Activated gamma-delta T cell treated with Interleukin-2 at 50 U/mL for 16 hours (primary cell): ENCODE measurements at places on chromosomes 2 and 18.
A peak's percentile ranks its signal among the peaks of the same experiment; 100 is the strongest.

DNA sequence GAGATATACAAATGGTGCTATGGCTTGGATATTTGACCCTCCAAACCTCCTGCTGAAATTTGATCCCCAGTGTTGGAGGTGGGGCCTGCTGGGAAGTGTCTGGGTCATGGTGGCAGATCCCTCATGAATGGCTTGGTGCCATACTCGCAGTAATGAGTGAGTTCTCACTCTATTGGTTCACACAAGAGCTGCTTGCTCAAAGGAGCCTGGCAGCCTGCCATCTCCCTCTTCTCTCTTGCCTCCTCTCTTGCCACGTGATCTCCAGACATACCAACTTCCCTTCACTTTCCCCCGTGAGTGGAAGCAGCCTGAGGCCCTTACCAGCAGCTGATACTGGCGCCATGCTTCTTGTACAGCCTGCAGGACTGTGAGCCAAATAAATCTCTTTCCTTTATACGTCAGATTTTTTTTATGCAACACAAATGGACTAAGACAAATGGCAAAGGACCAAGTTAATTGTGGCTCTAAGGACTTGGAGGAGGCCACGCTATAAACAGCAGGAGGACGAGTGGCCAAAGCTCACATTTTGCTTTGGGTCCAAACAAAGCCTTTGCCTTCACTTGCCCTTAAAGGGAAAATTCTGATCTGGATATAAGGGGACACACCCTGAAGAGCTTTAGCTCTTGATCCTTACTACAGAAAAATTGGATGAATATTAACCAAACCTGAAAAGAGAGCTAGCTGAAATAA, 214.7 kb downstream of the SS18 start:
- no peak for DNase-seq

DNA sequence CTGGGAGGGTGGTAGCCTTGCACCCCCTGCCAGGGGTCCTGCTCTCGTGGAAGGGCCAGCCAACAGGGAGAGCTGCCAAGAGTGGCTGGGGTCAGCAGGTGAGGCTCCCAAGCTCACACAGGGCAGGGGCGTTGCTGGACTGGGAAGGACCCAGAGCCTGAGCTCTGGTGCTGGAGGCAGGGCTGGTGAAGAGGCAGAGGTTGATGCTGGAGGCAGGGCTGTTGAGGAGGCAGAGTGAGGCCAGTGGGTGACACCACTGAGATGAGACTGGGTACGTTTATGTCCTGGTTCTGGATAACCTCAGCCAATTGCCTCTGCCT, 7.0 kb downstream of the ADRA2B start:
- no peak for DNase-seq

DNA sequence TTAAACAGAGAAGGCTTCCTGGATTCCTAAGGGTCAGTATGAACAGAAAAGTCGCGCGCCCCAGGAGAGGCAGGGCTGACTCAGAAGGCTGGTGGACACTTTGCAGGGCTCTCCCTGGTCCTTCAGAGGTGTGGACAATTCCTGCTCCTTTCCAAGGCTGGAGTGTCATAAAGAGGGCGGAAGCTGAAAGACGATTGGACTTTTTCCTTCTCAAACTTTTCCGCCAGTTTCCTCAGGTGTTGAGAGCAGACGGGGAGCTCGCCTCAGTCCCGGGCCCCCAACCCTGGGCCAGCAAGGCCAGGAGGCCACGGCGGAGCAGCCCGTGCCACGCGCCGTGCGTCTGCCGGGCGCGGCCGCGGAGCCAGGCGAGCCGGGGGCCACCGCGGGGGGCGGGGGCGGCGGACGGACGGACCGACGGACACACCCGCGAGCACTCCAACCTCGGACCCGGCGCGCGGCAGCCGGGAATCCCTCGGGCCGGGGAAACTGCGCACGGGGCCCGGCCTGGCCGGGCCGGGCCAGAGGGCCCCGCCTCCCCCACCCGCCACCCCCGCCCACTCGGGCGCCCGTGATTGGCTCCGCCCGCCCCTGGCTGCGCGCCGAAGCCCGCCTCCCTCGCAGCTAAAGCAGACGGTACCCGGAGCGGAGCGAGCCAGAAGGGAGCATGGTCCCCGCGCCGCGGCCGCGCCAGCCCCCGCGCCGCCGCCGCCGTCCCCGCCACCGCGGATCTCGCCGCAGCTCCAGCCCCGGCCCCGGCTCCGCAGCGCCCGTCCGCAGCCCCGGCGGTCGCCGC, at the start of gene KLHL29:
Gene KLHL29 (plus strand): TSS at position 629 of the 793 bp plus-strand sequence. CDS start 177,018 bp downstream, outside the sequence.
- peak; percentile 50 for DNase-seq

GRCh38 chr2:43323857-43324256, 97.5 kb upstream of the ZFP36L2 start:
- DNase-seq = no peak

GRCh38 chr2:174656676-174657176, 59.1 kb upstream of the WIPF1 start:
- no peak for DNase-seq

GRCh38 chr2:220513573-220514288, 886.3 kb downstream of the SLC4A3 start:
- DNase-seq = no peak

- no peak for DNase-seq
Observed at GRCh38 chr2:236799391-236800026, 229.9 kb downstream of the ACKR3 start.

GRCh38 chr2:43894743-43895142, 56.0 kb downstream of the ABCG8 start:
- DNase-seq = no peak

GRCh38 chr2:112140205-112140802, 2.1 kb downstream of the FBLN7 start:
- DNase-seq = no peak

- no peak for DNase-seq
Observed at GRCh38 chr2:10490806-10491291, 42.7 kb upstream of the ODC1 start.

DNA sequence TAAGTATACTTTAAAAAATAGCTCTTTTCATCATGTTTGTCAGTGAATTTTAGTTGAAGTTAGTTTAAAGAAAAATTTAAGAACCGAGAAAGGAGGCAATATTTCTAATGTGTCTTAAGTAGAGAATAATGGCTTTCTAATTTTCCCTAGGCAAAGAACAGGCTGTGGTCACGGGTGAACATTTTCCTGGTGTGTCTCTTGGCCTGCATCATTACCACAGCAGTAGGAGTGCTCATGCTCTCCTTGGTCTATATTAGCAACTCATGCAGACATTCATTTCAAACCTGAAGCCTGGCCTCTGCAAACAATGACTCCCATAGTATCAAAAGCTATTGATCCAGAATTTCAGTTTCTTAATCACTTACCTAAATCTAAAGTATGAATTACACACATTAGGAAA, 57.4 kb downstream of the C18orf54 start:
- no peak for DNase-seq

- DNase-seq = no peak
Observed at GRCh38 chr2:85945586-85945985, 56.8 kb upstream of the ST3GAL5 start.

- no peak for DNase-seq
Observed at GRCh38 chr2:23385748-23386338, 864 bp downstream of the KLHL29 start.

GRCh38 chr2:46376586-46376985, 79.4 kb downstream of the EPAS1 start:
- DNase-seq = no peak

DNA sequence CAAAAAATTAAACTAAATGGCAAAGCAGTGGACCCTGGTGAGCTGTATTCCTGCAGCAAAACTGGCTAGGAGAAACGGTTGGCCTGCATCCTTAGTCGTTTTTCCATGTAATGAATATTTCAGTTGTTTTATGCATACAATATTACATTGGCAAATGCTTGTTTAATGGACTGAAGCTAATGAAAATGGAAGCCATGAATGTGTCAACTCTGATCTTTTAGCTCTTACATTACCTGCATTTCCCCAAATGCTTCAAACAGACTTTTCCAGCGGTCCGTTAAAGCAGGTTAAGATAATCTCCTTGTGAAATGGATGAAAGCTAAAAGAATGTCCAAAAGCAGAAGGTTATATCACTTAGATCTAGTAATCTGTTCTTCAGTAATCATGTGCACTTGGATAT, 686.3 kb upstream of the SETBP1 start:
- DNase-seq = no peak

- DNase-seq = no peak
Observed at GRCh38 chr2:215793747-215794595, 219.4 kb downstream of the MREG start.

- no peak for DNase-seq
Observed at GRCh38 chr2:62409442-62409841, 96.6 kb downstream of the TMEM17 start.

- peak; percentile 18 for DNase-seq
Observed at GRCh38 chr2:161090411-161090810, 69.8 kb upstream of the TANK start.

- DNase-seq = no peak
Observed at GRCh38 chr18:27769152-27769551, 407.8 kb downstream of the CDH2 start.

GRCh38 chr2:102449370-102449974, 23.6 kb upstream of the SLC9A4 start:
- DNase-seq = peak; percentile 62

DNA sequence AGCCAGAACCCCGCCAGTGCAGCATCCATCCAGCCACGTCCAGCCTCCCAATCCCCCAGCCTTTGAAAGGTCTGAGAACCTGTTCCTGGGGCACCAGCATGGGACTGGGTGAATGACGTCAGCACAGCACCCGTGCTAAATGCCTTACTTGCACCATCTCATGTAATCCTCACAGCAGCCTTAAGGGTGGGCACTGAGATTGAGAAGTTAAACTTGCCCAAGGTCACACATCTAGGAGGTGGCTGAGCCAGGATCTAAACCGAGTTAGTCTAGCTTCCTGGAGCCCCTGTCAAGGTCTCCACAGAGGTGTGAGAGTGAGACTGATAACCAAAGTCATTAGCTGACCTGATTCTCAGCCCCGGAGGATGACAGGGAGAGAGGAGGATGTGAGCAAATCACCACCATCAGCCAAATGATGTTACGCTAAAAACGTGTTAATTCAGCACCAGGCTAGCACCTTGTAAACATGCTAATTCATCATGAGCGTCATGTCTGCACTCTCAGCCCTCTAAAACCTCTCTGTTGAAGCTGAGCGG, 4.6 kb downstream of the CD8A start:
- DNase-seq = no peak

DNA sequence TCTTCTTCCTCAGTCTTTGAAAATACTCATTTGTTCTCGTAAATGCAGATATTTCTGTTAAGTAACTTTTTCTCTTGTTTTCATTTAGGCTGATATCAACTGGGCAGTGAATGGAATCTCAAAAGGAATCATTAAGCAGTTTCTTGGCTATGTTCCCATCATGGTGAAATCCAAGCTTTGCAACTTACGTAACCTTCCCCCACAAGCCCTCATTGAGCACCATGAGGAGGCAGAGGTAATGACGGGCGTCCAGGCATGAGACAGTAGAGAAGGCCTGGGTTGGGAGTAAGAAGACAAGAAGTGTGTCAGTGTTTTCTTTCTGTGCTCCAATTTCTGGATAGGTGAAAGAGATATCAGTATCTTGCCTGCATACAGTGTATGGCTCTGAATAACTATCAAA, 5.1 kb downstream of the POLR1B start:
- no peak for DNase-seq

GRCh38 chr2:121055501-121055900, 229.5 kb downstream of the TFCP2L1 start:
- no peak for DNase-seq

GRCh38 chr2:74515271-74515980, 1.2 kb downstream of the TLX2 start:
- no peak for DNase-seq

DNA sequence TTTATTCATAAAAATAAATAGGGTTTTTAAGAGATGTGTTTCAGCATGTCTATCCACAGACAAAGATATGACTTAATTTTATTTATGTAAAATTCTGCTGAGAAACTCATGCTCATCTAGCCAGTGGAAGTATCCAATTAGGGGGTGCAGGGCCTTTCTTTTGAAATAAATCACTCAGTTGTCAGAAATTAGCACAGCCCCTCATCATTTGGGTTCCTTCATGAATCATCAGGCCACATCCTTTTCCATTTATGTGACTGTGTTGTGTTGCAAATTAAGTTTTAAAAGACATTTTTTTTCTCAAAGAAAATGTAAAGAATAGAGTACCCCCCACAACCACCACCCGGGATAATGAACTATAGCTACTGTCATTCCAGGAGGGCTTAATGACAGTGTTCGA, 185.8 kb downstream of the NRP2 start:
- DNase-seq = no peak

GRCh38 chr2:217079165-217079564, 219.3 kb upstream of the TNP1 start:
- no peak for DNase-seq

DNA sequence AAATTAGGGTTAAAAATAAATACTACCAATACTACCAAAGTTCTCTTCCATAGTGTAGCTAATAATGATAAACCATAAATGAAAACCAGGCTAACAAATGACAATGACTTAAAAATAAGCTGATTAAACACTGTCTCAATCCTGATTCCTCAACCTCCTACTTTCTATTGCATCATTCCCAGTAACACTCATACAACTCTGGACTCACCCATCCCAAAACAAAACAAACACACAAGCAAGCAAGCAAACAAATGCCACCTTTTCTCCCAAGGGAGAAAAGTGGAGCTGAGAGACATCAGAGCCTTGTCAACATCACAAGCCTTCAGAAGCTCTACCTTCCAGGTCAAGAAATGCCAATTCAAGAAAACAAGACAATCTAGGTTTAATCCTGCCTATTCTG, 620.7 kb downstream of the NYAP2 start:
- no peak for DNase-seq
